ENCODE measurements at places on chromosomes 3 and 15.

DNA sequence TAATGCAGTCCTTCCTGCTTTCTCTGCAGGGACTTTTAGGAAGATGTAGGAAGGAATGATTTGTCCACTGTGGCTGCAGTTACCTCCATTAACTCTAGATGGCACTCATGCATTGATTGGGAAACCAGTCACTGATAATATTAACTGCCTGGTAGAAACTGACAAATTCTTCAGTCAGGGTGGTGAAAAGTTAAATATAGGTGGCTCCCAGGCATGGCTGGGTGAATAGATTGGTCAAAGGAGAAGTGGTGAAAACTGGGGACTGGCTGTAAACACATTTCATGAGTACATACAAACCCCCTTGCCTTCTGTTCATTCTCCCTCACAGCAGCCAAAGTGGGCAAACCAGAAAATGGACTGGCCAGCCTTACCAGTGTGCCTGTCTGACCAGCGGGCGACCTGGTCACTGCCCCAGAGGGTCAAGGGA, 333.4 kb downstream of the THSD4 start:
- peak; percentile 33 for DNase-seq

DNA sequence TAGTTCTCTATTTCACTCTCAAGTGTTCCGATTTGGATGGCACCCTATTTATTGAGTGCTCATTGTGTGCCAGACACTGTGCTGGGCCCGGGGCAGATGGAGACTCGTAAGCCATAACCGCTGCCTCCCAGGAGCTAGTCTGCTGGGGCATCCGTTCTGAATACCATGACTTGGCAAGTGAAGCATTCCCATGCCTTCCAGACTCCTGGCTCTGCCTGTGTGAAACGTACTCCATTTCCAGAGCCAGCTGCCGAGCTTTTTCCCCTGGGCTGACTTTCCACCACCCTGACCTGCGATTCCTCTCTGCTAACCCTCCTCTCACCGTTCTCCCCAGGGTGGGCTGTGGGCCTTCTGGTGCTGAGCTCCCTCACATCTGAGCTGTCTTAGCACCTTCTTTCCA, 303.1 kb upstream of the CTDSPL start:
- DNase-seq, result no peak

- DNase-seq, result no peak
These were observed 114.3 kb upstream of the CACNA2D3 start for GRCh38 chr3:54008099-54008498.

GRCh38 chr3:105354429-105354828, 12.3 kb upstream of the ALCAM start:
- no peak for DNase-seq

DNA sequence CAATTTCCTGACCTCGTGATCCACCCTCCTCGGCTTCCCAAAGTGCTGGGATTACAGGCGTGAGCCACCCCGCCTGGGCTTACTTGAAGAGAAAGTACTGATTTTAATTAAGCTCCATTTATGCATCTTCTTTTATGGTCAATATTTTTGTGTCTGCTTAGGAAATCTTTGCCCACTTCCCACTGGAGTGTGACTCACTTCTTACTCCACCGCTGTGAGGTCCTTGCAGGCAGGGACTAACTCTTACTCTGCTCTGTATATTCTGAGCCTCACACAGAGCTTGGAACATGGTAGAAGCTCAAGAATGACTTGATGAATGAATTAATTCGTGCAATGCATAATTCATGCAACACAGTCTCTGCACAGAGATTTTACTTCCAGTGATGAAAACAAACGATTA, 2.9 kb upstream of the TM4SF19 start:
- DNase-seq, result no peak

DNA sequence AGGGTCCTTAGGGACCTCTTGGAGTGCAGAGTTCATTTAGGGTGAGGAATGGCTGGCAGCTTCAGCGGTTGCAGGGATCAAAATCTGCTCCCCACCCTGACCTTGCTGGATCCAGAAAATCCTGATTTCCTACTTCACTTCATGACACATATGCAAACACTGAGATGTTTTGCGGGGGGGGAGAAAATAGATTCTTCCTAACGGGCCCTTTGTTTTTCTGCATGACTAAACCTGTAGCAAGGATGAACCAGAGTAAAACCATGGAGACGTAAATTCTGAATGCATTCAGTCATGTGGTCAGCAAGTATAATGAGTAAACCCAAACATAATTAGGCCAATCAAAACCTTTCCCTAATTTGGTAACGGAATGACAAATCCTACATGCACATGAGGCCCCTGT, 20.0 kb upstream of the RBP1 start:
- DNase-seq, result no peak

DNA sequence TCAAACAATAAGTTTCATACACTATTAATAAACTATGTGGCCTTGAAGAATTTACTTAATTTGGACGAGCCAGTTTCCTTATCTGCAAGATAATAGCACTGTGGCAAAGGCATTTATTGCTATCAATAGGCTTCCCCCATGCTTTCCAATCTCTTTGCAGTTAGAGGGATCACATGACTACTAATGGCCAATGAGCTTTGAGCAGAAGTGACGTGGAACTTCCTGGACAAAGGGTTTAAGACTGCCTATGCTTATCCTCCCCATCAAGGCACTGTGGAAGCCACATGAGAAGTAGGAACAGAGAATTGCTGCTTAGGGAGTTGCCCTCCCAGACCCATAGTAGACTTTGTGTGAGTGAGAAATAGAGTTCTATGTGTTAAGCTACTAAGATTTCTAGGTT, 16.7 kb upstream of the ZMAT3 start:
- DNase-seq, result no peak

DNA sequence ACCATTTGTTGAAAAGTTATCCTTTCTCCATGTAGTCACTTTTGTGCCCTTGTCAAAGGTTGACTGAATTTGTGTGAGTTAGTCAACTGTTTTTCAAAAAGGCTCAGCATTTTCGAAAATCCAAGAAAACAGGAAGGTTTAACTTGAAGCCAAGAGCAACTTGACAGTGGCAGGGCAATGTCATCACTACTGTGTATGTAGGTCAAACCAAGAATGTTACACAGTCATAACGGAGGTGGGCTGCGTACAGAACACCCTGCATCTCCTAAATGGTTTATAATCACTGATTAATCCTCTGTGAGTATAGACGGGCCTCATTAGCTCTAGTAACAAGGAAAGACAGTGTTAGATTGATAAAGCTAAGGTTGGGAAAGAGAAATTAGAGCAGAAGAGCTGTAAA, 1064.9 kb downstream of the FHIT start:
- no peak for DNase-seq

DNA sequence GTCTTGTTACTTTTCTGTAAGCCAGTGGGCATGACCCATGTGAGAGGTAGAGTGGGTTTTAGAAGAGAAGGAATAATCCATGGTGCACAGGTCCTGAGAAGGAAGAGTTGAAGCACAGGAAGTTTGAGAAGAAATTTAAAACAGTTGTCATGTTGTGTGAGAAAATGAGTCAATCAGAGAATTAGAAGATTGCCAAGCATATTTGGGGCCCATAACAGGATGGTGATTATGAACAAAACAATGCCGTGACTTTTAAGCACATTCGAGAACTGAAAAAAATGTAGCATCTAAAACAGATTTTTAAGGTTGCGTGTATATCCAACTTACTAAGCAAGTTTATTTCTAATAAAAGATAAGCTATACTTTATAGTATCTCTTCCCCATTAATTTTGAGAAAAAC, 198.7 kb downstream of the RORA start:
- DNase-seq, result no peak

GRCh38 chr15:67914537-67915460, 75.0 kb upstream of the RNU6-1 start:
- peak; percentile 19 for DNase-seq

DNA sequence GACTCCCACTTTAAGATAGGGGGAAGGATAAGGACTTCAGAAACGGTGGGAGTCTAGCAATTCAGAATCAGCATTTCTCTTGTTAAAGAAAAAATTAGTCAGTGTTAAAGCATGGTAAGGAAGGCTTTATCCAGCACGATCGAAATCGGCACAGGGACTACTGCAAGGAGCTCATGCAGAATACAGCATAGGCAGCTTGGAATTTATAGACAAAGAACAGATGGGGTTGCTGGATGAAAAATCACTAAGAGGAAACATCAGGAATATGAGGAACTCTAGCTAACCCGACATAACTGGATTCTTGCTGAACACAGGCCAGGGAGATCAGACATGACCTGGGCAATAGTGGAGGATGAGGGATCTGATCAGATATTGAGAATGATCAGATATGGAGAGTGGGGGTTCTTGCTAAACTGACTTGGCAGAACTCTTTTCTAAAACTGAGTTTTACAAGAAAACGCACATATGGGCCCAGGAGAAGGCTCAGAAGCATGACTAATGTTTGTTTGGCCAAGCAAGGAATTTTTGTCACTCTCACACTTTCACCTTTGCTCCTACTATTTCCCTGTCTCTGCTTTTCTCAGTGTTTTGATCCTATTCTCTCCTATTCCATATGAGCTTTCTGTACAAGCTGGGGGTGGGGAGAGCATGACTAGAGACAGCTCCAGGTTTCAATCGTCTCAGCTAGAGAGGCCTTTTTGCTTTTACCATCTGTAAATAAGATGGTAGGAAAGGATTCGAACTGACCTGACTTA, 3.9 kb upstream of the PLCH1 start:
- DNase-seq, result no peak
